ENCODE measurements at places on chromosomes 3 and 15.

DNA sequence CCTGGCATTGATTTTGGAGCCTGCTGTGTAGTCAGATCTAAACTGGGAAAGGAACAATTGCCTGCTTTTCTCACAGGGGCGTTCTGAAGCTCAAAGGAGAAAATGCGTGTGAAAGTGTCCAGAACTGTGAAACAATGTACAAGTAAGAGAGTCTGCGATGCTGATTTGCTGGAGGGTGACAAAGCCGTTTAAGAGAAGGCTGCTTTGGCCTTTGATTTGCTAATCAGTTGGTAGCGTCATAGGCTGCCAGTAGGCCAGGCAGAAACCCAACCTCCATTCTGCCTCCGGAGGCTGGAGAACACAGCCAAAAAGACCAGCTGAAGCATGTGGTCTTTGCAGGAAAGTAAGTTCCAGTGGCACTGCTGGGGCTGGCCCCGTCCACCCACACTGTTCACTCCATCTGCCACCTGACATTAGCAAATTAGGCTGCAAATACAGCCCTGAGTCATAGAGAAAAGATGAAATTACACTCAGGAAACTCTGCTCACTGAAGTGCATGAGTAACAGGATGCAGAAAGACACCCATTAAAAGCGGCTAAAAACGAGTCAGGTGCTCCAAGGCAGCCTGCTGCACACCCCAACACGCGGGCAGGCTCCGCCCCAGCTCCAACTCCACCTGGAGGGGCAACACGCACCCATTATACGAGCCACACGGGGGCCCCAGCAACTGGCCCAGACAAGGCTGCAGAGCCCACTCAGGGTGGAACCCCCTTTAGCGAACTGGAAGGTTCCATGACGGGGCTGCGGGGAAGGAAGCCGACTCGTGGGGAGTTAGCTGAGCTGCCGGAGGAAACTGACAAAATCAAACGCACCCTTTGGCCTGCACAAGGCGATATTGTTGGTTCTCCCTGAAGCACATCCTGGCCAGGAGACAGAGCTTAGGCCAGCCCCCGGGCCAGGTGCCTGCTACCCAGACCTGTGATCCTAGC, 31.6 kb downstream of the ZDHHC19 start:
- peak; percentile 52 for DNase-seq

DNA sequence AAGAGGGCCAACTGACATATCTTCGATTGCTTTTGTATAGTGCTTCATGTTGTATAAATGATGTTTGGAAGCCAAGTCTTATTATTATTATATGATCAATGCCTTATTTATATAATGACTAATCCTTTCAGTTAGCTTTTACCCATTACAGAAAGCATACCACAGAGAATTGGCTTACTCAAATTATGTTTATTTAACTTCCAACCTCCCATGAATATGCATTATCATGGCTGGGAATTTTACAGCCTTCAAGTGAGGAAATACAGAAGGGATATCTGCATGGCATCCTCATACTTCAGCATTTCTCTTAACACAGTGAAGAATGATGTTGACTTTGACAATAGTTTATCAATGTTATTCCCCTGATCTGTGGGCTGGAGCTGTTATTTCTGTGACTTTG, 225.9 kb upstream of the GAP43 start:
- DNase-seq: no peak

DNA sequence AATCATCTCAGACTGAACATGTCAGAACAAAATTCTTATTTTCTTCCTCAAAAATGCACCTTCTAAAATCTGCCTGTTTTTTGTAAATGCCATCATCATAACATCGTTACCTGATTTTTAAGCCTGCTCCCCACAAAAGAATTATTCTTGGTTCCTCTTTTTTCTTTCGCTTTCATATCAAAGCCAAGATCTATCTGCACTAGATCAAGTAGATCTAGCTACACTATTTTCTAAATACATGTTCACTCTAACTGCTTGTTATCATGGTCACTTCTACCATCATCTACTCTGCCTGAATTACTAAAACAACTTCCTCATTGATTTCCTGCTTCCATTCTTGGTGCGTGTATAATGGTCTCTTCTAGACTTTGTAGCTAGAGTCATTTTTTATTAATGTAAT, 217.7 kb downstream of the ARPP21 start:
- DNase-seq: no peak

- DNase-seq: no peak
Observed at GRCh38 chr3:14857506-14857905, 38.7 kb downstream of the FGD5 start.

DNA sequence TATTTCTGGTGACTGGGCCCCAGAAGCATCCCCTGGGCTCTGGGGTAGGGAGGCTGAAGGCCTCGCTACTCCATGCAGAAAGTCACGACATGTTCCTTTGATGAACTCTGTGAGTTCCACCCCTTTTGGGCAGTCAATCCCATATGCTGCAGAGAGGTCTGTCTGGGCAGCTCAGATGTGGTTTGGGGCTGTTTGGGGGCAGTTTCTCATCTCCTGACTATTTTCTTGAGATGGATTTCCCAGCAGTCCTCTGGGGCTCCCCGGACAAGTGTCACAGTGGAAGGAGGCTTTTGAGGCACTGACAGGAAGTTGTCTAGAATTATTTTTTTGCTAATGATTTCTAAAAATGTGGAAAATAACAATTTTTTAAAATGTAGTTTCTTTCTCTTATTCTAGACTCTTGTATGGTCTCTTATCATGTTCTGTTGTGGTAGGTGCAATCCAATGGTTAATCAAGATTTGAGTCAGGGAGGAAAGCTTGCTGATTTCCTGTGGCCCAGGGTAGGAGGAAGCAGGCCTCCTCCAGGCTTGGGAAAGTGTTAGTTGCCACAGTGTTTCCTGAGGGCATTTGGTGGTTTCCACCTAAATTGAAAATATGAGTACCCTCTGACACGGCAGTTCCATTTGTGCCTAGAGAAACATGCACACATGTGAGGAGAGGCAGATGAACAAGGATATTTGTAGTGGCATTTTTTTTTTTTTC, 19.9 kb upstream of the TATDN2 start:
- no peak for DNase-seq

GRCh38 chr3:131047582-131047981, 20.9 kb downstream of the NEK11 start:
- DNase-seq: no peak

DNA sequence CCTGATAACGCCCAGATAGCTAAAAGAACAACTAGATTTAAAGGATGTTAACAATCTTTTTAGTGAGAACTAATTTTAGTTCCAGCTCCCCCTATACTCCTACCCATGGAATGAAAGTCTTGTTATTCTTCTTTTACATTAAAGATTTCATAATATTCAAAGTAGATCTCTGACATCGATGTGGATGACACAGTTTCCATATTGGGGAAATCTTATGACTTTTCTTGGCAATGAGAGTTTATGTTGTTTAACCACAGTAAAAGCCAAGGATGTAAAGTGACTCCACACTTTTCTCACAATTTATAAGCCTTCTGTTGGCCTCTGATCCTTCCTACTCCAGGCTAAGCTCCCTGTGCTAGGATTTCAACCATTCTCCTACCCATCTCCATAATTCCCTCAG, 332.6 kb upstream of the KCNMB2 start:
- no peak for DNase-seq

GRCh38 chr15:28914483-28915023, 28.8 kb downstream of the APBA2 start:
- no peak for DNase-seq

GRCh38 chr3:117932441-117932840, 1102.2 kb downstream of the IGSF11 start:
- DNase-seq: no peak

DNA sequence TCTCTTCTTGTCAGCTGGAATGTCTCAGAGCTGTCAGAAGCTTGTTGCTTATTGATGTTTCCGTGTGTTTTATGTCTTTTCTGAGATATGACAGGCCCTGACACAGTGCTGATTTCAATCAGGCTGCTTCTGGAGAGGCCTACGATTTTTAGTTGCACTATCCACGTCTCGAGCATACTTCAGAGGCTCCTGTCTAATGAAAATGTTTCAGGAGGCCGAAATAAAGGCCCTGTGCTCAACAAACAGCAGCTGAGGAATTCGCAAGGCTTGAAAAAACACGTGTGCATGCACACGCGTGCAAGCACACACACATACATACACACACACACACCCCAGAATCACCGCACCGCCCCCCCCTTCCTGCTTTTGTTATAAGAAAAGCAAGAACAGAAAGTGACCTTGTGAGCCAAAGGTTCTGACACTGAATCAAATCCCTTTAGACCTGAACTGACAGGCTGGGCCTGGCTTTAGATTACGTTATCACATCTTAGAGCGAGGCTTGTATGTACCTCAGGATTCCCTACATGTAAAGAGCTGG, 296.6 kb downstream of the NR2F2 start:
- no peak for DNase-seq

DNA sequence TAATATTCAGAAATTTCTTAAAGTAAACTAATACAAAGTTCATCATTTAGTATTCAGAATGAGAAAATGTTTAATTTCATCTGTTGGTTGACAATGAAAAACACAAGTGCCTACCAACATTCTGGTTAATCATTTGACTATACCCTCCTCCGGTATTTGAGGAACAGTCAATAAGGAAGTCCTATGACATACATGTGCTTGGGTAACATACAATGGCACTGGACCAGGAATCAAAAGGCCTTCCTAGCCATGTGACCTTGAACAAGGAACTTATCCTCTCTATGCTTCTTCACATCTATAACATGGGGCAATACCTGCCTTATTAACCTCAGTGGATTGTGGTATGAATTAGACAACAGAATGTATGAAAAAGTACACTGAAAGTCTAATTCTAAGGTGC, 65.8 kb downstream of the ZNF280D start:
- DNase-seq: no peak

- no peak for DNase-seq
Observed at GRCh38 chr3:185647880-185648210, 61.8 kb downstream of the SENP2 start.

DNA sequence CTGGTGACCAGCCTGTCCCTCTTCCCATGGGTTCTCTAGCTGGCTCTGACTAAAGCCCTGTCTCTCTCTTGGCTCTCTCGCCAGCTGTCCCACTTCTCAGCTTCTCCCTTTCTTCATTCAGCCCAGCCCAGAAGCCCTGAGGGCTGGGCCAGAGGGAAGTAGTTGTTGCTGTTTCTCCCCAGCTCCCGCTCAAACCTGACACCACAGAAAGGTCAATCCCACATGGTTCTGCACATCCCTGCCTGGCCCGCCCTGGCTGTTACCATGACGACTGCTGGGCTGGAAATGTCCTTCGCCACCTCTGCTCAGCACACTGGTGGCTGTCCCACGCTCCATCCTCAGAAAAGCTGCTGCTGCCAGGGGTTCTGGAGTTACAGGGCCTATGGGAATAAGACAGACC, 25.9 kb downstream of the CCDC32 start:
- no peak for DNase-seq

DNA sequence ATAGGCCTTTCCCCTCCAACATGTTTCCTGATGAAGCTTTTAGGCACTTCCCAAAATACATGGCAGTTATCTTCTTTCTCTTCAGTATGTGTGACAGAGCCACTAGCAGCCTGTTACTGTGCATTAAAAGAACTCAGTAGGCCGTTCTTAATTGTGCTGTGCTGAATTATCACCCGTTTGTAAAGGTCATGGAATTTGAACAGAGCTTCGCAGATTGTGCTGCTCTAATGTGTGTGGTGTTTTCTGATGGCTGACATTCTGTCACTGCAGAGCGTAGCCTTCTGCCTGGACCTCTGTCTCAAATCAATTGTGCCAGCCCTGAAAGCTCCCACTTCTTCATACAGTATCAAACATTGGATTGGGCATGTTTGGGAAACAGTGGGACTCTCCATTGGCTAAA, 111.3 kb downstream of the C3orf70 start:
- DNase-seq: no peak

DNA sequence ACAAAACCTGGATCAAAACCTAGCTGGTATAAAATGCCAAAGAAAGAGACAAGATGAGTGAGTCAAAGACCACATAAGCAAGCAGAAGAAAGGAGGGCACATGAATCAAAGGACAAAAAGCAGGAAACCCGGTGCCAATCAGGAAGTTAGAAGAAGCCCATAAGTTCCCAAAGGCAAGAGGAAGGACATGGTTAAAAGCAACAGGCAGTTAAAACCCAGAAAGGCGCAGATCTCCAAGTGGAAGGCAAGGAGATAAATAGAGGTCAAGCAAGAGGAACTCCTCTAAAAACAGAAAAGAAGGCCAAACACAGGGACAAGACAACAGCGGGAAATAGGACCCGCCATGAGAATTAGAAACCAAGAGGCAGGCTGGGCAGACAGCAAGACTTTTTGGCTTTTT, 4.4 kb downstream of the TMOD2 start:
- no peak for DNase-seq

GRCh38 chr15:41423979-41424659, 7.2 kb downstream of the RTF1 start:
- DNase-seq: no peak

GRCh38 chr3:57135964-57136719, 29.0 kb downstream of the IL17RD start:
- DNase-seq: no peak

- no peak for DNase-seq
Observed at GRCh38 chr3:32780071-32780734, 37.6 kb upstream of the TRIM71 start.

DNA sequence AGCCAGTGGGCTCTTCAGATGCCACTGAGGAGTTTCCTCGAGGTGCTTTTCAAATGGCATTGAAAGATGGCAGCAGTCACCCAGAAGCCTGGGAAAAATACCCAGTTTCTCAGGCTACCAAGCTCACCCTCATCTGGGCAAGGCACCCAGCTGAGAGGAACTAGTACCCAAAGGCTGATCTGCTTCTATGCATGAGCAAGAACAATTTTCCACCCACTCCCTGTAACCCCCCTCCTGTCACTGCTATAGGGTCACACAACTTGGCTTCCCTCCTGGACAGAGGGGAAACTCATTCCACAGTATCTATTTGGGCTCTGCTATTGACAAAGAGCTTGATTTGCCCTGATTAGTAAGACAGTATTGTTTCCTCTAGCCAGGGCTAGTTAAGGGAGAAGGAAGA, 31.9 kb downstream of the THRB start:
- DNase-seq: no peak

DNA sequence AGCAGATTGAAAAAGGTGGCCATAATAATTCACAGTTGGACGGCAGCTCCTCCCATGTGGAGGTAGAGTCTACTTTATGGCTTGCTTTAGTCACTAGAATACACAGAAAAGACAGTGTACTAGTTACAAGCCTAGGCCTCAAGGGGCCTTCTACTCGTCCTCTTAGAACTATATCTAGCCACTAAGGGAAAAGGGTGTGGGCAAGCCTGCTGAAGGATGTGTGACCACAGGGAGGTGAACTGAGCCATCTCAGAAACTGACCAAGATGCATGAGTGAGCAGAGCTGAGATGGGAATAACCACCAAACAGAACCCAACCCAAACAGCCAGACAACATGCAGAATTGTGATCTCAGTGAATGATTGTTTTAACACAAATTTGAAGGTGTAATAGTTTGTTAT, 335.6 kb upstream of the LMCD1 start:
- DNase-seq: no peak

GRCh38 chr3:152488449-152488848, 219.7 kb downstream of the MBNL1 start:
- no peak for DNase-seq

GRCh38 chr3:57279685-57280084, 12.8 kb downstream of the ASB14 start:
- no peak for DNase-seq
